ENCODE measurements at places on chromosomes 1 and 21.

GRCh38 chr1:109501644-109502363, 7.7 kb downstream of the AMIGO1 start:
- no peak for DNase-seq

DNA sequence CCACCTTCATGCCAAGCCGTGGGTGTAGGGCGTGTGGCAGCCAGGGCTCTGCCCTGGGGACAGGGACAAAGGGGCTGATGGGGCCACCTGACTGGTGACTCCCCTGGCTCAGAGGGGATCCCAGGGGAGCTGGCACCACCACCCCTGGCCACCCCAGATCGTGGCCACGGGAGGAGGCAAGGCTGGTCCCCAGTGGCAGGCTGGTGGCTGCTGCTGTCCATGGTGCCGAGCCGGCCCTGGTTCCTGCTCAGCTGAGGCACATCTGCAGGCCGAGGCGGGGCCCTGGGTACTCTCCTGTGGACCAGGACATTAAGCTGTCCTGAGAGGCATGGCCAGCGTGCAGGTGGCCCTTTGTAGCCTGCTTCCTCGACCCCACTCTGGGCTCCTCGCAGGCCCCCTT, 6.5 kb downstream of the PLCH2 start:
- no peak for DNase-seq

DNA sequence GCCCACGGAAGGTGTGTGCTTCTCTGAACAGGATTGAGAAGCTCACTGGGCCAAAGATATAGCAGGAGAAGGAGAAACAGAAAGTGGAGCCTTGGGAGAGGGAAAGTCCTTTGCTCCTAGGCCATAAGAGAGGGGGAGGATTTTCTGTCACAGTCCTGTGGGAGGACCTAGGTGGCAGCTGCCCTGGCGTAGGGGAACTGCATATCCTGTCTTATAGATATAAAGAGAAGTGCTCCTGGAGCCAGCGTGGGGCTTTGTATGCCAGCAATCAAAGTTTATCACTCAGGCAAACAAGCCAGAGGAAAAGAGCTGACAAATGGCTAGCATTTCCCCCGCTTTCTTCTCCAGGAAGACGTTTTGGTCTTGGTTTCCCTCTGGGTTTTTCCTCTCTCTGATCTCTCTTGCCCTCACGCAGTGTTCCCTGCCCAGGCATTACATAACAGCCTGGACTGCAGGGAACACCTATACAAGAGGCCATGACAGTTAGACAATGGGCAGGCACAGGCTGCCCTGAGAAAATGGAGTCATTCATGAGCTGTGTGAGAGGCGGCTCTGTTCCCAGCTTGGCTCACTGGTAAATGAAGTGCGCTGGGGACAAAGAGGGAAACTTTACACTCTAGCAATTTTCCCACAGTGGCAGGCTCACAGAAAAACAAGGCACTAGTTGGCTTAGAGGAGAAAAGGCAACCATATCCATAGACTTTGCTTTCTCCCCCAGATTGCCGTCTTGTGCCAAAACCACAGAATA, 52.5 kb upstream of the ZNF648 start:
- no peak for DNase-seq

DNA sequence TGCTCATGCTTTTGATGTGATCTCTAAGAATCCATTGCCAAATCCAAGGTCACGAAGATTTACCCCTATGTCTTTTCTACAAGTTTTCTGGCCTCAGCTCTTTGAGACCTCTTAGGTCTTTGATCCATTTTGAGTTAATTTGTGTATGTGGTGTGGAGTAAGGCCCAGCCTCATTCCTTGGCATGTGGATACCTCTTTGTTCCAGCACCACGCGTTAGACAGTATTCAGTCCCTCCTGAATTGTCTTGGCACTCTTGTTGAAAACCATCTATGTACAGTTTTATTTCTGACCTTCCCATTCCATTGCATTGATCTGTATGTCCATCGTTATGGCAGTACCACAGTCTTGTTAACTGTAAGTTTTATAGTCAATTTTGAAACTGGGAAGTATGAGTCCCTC, 8.0 kb upstream of the FTCD start:
- no peak for DNase-seq

GRCh38 chr1:69911301-69911801, 294.0 kb downstream of the LRRC40 start:
- DNase-seq: peak; percentile 89

All from AG10803 (cell line).